ENCODE measurements at places on chromosomes 2 and 18.

DNA sequence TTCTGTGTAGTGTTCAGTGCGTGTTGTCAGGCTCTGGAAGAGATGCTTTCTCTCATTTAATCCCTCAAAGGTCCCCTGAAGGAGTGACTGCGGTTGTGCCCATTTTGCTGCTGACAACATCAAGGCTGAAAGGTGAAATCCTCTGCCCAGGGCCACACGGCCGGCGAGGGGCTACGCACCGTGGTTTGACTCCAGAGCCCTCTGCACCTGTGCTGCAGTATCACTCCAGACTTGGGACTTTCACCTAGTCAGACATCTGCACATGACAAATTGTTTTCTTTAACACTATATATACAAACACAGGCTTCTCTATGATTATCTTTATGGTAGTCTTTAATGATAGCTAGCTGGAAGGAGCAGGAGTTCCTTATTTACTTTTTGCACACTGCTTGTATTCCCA, 90.2 kb downstream of the ARMC9 start:
- DNase-seq: no peak

- DNase-seq: no peak
Measured at GRCh38 chr2:121903037-121903689, 147.7 kb downstream of the TSN start.

DNA sequence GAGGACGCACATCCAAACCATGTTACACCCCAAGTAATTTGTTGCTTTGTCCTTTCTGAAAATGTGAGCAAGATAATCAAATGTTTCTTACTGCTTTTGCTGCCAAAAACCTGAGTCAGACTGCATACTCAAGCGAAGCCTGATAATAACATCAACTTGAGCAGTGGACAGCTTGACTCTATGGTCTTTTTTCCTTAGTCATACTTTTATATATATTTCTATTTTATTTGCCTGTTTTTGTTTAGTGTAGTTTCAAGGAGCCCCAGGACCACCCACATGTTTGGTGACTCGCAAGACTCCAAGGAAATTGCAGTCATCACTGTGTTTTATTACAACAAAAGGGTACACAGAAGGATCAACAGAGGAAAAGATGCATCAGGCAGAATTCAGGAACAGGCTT, 688.4 kb upstream of the PIK3C3 start:
- DNase-seq: peak; percentile 11

- no peak for DNase-seq
Measured at GRCh38 chr18:31684279-31685096, at the start of gene B4GALT6. Gene B4GALT6 (minus strand): TSS chr18:31684581. CDS start chr18:31684426, 155 bp downstream.

- DNase-seq: no peak
Measured at GRCh38 chr18:44066541-44066940, 614.1 kb upstream of the SETBP1 start.

DNA sequence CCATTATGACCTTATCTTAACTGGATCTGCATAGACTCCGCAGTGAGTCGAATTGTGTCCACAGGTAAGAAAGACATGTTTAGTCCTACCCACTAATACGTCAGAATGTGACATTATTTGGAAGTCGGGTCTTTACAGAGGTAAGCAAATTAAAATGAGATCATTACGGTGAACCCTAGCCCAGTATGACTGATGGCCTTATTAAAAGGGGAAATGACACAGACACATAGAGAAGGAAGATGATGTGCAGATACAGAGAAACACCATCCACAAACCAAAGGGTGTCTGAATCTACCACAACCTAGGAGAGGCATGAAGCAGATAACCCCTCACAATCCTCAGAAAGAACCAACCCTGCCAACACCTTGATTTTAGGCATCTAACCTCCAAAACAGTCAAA, 135.6 kb downstream of the GALNT1 start:
- no peak for DNase-seq

DNA sequence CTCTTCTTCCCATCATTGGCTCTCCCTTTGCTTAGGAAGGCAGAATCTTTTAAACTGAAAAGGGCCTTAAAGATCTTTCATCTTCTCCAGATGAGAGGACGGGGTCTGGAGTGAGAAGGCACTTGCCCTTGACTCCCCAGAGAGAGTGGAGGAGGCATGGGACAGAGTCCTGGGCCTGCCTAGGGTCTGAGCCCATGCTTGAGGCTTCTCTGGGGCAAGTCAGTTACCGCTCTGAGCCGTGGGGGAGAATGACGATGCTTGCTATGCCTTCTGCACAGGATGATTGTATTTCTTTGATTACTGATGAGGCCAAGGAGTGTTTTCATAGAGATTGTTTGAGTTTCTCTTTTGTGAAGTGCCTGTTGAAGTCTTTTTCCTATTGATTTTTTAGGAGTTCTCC, 921 bp downstream of the PLB1 start:
- no peak for DNase-seq

DNA sequence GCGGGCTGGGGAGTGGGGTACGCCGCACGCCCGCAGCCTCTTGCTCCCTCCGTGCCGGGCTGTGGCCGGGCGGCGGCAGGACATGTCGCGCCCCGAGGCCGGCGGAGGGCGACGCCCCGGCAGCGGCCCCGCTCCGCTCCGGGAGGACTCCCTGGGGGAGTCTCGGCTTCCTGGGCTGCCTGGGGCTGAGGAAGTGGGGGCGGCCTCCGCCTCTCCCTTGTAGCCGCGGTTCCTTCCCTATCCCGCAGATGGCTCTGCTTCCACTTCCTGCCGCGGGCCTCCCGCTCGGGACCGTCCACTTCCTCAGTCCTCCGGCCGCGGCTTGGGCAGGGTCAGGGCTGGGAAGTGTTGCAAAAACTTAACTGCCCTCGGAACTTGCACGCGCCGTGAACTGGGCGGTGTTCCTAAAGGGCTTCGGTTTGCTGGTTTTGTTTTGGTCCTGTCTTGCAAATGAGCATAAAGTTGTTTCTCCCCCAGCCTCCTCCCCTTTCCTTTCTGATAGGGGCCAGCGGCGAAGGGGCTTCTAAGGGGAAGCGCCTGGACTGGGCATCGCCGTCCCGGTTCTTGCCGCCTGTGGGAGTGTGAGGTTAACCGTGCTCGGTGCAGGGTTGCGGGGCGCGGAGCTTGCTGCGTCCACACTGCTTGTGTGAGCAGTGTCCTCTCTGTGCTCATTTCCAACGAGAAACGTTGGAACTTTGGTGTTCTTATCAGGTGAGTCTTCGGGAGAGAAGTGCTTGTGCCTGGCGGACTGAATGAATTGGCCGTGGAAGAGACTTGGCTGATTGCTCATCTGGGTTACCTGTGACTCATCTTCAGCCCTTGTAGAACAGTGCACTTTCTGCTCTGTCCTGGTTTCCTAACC, 600 bp downstream of the RALB start:
- DNase-seq: peak; percentile 28

DNA sequence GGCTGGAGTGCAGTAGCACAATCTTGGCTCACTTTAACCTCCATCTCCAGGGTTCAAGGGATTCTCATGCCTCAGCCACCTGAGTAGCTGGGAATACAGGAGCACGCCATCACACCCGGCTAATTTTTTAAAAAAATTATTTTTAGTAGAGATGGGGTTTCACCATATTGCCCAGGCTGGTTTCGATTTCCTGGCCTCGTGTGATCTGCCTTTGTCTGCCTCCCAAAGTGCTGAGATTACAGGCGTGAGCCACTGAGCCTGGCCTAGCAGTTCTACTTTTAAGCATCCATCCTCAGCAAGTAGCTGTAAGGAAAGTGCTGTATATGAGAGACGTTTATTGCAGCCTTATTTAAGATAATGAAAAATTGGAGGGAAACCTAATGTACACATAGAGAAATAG, 79.7 kb downstream of the ZDBF2 start:
- DNase-seq: no peak

DNA sequence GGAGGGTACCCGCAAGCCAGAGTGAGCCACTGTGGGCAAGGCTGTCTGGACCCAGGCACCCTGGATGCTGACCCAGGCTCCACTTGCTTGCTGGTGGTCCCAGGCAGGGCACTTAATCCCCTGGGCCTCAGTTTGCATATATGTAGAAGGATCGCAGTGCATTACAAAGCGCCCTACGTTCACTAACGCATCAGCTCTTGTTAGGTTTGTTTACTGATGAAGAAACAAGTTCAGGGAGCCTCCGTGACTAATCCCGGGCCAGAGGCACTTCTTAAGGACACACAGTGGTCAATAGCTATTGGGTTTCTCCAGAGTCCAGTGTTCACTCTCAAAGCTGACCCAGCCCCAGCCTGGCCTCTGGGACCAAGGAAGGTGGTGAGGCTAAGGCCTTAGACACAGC, 70.2 kb downstream of the LBH start:
- DNase-seq: no peak

DNA sequence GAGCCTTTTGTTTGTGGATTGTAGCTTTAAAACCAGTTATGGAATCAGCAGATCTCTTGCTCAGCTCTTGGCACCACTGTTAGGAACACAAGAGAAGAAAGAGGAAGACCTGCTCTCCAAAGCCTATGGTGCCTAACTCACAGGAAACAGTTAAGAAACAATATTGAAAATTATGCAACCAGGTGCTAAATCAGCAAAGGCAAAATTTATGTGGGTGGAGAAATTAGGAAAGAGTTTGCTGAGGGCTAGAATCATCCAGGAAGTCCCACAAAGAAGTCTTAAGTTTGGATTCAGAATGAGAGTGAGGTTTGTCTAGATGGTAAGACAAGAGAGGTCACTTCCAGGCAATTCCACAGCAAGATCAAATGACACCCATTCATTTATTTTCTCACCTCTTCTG, 49.4 kb downstream of the AOX1 start:
- no peak for DNase-seq

GRCh38 chr2:29700560-29700959, 220.8 kb downstream of the ALK start:
- DNase-seq: peak; percentile 42

- no peak for DNase-seq
Measured at GRCh38 chr2:182463760-182464159, 36.9 kb upstream of the PDE1A start.

Measured in fibroblast of skin of left quadriceps (primary cell).